ENCODE measurements at places on chromosomes 11 and 22.
A peak's percentile ranks its signal among the peaks of the same experiment; 100 is the strongest.

DNA sequence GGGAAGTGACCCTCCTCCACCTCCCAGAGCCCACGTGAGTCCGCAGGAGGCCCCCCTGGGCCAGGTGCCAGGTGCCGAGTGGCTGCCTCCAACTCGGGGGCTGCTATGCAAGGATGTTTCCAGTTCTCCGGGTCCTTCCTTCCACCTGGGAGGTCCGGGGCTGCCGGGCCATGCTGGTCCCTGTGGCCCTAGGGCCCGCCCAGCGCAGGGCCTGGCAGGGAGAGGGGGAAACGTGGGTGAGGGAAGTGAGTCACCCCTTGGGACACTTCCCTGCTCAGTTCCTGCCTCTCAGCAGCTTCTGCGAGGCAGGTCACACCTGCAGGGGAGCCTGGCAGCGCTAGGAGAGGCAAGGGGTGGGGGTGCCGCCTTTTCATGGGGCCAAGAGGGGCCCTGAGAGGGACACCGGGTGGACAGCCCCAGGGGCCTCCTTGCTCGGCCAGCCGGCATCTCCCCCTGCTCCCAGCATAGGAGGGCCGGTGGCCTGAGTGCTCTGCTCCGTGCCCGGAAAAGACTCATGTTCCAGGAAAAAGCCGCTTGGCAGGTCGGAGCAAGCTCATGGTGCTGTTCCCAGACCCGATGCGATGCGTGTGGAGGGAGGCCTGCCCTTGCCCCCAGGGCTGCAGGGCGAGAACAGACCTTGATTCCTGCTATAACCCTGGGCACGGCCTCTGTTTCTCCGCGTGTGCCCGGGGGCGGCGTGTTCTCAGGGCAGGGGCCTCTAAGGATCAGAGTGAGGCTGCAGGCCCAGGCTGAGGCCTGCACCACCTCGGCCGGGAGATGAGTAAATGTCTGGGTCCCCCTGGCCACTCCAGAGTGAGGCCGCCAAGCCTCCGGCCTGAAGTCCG lies 30.3 kb upstream of the WNT7B start:
- no peak for DNase-seq

- DNase-seq: no peak
Measured at GRCh38 chr11:10778217-10778970, 27.3 kb downstream of the CTR9 start.

DNA sequence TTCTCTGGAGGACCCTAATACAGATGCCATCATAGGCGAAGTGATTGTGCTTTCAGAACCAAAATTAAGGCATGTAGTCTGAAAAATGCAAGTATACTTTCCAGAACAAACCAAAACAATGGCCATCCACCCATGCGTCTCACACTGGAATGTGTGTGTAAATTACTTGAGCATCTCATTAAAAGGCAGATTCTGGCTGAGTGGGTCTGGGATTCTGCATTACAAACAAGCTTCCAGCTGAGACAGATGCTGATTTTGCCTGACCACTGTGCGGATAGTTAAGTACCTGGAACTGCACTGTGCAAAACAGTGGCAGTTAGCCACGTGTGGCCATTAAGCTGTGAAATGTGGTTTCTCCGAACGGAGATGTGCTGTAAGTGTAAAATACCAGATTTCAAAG lies 26.2 kb downstream of the RRP7A start:
- no peak for DNase-seq

DNA sequence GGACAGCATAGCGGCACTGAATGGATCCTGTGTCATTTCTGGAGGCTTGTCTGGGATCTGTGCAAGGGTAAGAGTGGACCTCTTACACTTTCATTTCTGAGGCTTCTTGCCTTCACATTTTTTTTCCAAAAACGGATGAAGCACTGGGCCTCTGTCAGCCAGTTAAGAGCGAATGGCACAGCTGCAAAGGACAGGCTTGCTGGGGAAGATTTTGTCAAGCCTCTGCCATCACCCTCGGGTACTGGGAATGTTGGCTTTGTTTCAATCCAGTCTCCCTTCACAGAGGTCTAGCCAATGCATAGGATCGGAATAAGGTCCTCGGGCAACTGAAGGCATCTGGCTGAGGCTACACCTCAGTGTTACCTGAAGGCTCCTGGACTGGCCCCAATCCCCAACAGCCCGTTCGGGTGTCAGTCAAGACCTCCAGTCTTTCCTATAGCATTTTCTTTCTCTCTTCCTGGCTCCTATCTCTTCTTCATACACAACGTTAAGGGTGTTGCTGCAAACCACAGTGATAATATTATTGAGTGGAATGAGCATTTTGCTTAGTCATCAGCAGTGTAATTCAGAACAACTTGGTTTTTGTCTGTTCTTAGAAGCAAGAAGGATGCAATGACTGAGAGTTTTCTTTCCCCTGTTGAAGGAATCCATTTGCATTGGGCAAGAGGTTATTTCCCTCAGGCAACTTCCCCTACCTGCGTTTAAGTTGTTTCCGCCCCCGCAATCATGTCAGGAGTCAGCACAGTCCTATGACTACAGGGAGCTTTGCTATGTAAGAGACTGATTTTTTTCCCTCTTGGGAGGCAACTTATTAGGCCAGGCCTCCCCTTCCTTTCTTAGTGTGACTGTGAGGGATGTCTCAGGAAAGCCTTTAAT lies 22.8 kb downstream of the NPAT start:
- no peak for DNase-seq

- DNase-seq: no peak
Measured at GRCh38 chr22:40258501-40258915, 80.8 kb downstream of the TNRC6B start.

DNA sequence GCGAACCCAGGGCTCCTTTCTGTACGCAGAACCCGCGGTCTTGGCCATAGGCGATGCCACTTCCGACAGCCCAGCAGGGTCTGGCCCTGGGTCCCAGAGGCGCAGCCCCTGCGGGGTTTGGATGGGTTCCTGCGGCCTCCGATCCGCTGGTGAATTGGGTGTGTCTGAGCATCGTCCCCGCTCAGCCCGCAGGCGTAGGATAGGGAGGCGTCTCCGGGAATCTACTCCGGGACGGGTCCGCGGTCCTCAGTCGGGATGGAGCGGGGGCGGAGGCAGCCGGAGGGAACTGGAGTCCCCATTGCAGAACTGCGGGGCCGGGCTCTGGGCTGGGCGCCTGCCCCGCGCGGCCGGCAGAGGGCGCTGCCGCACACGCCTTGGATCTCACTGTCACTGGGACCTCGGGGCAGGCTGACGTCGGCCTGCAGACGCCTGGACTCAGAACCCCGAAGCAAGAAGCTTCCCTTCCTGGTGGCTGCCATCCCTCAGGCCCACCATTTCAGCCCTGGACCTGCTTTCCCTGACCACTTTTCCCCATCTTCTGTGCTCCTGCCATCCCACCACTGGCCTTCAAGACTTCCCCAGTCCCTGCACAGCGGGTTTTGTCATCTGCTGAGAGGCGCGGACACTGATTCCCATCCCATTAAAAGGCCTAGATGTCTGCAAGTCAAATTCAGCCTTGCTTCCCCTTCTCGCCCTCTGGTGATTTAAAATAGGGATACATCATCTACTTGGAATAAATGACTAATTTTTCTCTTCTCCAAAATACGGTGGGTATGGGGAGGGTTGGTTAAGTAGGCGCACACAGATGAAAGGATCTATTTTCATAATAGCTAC lies 38.3 kb upstream of the CREB3L1 start:
- peak; percentile 85 for DNase-seq

GRCh38 chr11:94140154-94140655 lies 11.6 kb downstream of the PANX1 start:
- no peak for DNase-seq

DNA sequence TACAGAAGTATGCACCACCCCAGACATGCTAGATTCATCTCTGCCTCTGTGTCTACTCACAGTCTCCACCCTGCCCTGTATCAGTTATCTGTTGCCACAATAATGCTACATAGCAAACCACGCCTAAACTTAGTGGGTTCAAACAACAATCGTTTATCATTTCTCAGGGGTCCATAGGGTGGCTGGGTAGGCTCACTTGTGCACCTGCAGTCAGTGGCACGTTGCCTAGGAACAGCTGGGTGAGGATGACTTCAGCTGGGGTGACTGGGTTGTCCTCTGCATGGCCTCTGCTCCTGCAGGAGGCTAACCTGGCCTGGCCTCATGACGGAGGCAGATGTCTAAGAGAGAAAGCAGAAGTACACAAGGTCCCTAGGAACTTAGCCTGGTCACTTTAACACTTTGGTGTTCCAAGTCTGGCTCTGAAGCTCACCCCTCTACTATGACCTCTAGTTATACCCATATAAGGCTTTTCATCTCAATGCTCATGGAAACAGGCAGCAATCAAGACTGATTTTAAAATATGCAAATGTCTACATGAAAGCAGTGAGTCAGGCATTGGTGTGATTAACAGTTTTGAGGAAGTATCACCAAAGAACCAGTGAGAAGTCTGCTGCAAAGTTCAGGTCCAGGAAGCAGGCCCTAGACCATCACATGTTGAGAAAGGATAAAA lies 10.7 kb downstream of the OLFML1 start:
- no peak for DNase-seq

- no peak for DNase-seq
Measured at GRCh38 chr22:26215736-26216135, 46.5 kb downstream of the SEZ6L start.

GRCh38 chr11:100928426-100928825 lies 201.2 kb downstream of the PGR start:
- no peak for DNase-seq
